Iris pigment epithelial cell (primary cell): ENCODE measurements at places on chromosomes 1 and 21.

DNA sequence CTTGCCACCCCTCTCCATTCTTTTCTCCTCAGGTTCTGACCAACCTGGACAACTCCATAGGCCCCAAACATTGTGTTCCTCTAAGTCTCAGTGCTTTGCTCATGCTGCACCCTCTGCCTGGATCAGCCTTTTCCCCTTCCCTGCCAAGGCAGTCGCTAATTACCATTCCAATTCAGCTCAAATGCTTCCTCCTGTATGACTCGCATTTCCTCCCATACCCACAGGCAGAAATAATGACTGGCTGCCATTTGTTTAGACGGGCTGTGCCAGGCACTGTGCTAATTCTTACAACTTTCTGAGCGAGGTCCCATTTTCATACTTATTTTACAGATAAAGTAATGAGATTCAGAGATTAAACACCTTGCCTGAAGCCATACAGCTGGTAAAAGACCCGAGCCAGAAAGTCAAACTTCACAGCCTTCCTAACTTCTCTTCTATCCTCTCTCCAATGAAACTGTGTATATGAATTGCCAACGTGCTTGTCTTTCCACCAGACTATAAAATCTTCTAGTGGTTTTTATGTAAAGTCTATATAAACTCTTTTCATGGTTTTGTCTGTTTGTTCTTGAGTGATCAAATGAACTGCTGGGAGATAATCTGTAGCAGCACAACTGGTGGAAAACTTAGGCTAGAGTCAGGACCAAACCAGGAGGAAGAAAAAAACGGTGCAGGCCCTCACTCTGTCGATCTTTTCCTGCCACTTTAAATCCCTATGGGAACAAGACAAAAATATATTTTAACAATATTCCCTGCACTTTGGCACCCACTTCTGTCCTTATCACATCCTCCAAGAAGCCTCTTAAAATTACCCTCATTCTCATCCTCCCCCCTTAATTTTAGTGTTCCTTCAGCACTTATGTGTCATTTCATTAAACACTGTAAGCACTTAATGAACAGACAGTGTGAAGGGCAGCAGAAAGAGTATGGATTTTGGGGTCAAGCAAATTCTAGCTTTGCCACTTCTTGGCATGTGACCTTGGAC is 33.7 kb downstream of the RAB3B start:
- peak; percentile 33 for DNase-seq

DNA sequence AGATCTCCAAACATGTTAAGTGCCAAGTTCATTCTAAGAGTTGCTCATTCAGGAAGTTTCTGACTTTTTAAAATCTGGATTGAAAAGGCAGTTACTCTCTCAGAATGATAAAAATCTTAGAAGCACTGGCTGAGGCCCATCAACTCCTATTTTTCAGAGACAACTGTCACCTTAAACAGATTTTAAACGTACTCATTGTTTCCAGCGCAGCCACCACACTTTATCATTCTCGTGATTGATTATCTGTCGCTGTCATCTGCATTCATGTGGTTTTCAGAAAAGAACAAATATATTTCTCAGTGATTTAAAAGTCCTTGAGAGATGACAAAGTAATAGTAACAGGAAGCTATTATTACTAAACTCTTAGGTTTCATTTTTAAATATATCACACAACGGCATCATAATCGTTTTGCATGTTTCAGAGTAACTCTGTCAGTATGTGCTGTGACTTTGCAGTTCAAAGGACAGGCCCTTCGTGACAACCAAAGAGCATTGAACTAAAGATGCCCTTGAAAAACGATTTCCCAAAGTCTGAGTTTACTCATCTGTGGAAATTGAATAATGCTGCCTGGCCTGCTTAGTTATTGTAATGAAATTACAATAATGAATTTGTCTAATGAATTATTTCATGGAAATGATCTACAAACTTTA is 14.9 kb upstream of the KCNK1 start:
- no peak for DNase-seq

GRCh38 chr1:64173336-64173940 is 30.0 kb upstream of the UBE2U start:
- DNase-seq: no peak

DNA sequence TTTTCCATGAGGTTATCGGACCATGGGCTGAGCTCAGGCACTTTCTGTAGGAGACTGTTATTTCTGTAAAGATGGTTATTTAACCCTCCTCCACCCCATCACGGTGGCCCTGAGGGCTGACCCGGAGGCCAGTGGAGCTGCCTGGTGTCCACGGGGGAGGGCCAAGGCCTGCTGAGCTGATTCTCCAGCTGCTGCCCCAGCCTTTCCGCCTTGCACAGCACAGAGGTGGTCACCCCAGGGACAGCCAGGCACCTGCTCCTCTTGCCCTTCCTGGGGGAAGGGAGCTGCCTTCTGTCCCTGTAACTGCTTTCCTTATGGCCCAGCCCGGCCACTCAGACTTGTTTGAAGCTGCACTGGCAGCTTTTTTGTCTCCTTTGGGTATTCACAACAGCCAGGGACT is 2.6 kb upstream of the CCDC28B start:
- DNase-seq: no peak

DNA sequence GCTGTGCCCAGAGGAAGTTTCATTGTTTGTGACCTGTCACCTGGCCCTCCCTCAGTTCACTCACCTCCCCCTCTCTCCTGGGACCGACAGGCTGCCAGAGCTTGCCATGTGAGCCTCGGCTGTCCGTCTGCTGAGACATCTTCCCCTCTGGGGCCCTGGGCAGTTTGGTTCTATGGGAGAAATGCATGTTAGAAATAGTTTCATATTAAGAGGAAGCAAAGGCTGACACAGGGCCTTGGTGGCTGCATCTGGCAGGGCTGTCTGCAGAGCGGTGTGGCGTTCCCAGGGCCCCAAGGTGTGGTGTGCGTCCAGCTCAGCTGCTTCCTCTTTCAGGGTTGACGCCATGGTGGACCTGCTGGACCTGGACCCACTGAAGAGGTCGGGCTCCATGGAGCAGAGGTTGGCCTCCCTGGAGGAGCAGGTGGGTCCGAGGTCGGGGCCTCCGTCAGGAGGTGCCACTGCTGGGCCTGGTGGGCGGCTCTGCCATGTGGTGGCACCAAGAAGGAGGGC is 31.9 kb upstream of the LRRC3 start:
- DNase-seq: no peak

GRCh38 chr1:68758666-68759209 is 261.9 kb upstream of the DEPDC1 start:
- no peak for DNase-seq

- no peak for DNase-seq
Measured at GRCh38 chr21:44593598-44594405, 1.5 kb upstream of the KRTAP10-6 start.

- DNase-seq: no peak
Measured at GRCh38 chr21:24903994-24904635, 703.2 kb downstream of the MRPL39 start.

- DNase-seq: no peak
Measured at GRCh38 chr1:182680408-182680807, 4.0 kb downstream of the RGS8 start.

DNA sequence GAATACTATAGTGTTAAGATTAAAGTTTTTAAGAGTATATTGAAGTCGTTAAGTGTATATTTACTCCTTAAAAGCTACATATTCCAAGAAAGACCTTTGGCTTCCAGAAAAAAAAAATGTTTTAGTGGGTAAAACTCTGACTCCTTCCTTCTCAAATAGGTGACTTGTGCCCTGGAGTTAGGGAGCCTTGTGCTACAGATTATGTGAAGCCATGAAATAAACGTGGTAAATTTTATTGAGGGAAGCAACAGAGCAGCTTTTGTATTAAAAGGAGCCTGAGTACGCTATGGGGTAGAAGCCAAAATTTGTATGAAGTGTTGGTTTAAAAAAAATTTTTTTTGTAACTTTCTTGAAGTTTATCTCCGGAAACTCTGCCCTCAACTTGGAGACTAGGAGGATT is 994 bp downstream of the RO60 start:
- DNase-seq: no peak

GRCh38 chr1:107142140-107142542 is 1.3 kb downstream of the NTNG1 start:
- DNase-seq: peak; percentile 48

GRCh38 chr1:46533179-46533864 is 18.1 kb downstream of the KNCN start:
- peak; percentile 43 for DNase-seq

DNA sequence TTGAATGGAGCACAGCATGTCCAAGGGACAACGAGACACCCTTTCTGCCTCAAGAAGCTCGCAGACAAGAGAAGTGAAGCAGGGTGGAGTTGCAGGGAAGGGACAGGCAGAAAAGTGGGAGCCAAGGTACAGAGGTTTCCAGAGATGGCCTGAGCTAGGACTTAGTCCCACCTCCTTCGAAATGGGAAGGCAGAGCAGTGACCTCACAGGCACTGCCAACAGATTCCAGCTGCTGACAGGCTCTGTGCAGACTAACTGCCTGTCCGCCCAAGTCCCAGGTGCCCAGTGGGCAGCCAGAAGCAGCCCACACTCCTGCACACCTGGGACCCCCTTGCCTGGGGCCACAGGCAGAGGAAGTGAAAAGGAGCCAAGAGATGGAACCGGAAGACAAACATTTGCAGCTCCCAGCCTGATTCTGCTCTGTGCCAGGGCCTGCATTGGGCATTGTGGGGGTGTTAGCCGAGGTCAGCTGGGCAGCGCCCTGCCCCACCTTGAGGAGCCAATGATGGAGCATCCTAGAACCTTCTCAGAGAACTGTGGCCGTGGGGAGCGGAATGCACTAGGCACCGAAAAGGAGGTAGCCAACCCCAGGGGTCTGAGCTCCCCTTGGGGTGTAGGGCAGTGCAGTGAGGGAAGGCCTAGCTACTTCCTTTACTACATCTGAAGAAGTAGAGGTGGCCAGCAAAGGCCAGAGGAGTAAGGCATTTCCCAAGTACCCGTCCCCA is 27.5 kb upstream of the RSPO1 start:
- DNase-seq: no peak

DNA sequence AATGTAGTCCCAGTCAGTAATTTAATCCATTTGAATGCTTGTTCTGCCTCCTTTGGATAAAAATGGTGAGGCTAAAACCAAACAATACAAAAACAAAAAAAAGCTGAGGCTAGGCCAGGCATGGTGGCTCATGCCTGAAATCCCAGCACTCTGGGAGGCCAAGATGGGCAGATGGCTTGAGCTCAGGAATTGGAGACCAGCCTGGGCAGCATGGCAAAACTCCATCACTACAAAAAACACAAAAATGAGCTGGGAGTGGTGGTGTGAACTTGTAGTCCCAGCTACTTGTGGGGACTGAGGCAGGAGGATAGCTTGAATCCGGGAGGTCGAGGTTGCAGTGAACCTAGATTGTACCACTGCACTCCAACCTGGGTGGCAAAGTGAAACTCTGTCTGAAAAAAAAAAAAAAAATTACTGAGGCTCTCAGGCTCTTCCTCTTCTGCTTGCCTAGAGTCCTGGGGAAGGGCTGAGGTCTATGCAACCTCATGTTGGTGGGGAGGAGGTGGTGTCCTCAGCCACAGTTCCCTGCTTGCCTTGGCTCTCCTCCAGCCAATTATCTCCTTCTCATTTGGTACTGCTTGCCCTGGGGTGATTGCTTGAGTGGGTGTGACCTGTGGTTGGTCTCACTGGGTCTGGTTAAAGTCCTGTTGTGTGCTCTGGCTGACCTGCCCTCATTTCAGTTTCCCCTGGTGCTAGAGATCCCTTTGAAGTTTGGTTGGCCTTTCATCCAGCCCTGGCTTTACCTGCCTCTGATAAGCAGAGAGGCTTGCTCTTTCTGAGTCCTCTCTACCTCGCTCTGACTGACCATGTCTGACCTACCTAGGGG is 20.9 kb downstream of the S1PR1 start:
- DNase-seq: no peak

DNA sequence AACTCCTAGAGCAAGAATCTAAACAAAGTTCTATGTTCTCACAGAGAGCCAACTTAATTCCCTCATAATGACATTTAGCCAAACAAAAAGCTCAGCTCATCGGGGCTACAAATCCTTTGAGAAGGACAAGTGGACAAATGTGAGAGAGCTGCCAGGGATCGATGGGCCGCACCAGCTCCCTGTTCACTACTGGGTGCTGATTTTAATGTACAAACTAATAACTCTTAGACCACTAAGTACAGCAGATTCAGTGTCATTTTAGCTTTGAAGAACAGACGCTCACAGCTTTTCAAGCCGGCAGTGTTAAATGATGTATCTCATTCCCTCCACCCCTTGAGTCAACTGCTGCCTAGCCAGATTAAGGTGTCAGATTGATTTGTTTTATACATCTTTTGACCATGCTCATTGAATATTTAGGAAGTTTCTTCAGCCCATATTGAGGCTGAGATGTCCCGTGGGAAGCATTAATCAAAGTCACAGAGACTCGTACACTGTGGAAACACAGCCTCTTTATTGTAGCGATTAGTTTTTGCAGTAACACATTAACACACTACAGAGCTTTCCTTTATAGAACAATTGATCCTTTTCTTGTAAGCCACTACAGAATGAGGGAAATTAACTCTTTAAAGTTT is 21.1 kb downstream of the PROX1 start:
- no peak for DNase-seq

DNA sequence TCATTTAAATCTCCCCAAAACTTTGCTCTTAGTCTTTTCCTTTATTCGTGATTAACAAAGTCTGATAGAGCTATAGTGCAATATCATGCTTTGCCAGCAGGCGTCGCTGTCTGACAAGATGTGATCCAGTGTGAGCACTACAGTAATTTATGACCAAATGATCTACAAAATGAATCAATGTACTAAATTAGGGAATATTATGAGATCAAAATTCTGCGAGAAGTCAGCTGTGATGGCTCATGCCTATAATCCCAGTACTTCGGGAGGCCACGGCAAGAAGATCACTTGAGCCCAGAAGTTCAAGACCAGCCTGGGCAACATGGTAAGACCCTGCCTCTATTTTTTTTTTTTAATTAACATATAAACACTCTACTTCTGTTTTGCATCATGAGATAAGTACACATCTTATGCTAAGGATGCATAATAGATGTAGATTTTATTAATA is 3.6 kb upstream of the SPSB1 start:
- DNase-seq: peak; percentile 57

DNA sequence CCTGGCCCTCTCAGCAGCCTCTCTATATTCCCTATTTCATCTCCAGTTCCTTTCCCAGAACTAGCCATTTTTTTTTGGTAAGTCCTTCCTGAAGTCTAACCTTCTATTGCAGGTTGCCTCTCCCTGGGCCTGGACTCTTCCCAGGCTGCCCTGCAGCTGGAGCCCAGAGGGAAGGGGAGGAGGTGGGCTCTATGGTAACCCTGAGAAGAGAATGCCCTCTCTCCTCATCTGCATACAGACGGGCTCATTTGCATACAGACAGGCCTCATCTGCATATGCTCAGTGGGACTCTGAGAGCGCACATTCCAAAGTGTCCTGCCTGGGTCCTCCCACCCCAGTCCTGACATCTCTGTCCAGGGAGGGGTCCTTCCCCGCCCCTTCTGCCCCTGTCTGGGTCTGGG is 32.7 kb downstream of the RHBG start:
- no peak for DNase-seq
